Right cardiac atrium (tissue), 5 donors: ENCODE measurements at places on chromosomes 12 and 14. TPM values are rescaled to one million over a fixed set of nuclear protein-coding genes. Genes with fewer than 3 reads are reported as not detected.

DNA sequence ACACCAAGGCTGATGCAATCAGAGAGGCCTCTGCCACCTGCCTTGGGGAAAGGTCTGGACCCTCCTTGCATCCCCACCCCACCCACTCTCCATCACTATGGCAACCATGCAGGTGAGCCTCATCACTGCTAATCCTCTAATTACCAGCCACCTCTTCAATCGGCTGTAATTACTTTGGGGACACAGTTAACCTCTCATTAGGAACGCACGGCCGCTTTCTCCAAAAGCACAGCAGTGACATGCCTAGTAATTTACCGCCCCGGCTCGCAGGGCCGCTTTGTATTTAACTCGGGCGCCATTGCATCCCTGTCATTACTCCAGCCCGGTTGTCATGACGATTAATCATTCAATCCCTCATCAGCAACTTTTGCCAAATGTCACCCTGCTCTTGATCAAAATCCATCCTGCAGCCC lies 36.3 kb upstream of the FAM222A start:
- no peak for DNase-seq

DNA sequence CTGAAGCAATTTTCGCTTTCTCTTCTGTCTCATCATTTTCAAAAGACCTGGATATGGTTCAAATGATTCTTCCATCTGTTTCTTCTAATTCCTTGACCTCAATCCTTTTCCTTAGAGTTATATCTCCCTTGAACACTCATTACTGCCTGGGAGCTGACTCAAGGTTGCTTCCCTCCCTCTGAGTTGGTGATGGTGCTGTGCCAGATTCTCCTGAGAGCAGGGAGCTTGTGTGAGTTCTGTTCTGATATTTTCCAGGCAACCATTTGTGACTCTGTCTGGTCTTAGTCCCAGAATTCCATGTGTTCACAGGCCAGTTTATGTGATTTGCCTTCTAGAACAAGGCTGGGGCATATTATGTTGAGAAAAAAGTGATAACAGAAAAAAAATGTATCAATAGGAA lies 505.1 kb upstream of the SYT1 start:
- no peak for DNase-seq

- DNase-seq, result no peak
Measured at GRCh38 chr14:69626132-69626500, 14.7 kb downstream of the SUSD6 start.

DNA sequence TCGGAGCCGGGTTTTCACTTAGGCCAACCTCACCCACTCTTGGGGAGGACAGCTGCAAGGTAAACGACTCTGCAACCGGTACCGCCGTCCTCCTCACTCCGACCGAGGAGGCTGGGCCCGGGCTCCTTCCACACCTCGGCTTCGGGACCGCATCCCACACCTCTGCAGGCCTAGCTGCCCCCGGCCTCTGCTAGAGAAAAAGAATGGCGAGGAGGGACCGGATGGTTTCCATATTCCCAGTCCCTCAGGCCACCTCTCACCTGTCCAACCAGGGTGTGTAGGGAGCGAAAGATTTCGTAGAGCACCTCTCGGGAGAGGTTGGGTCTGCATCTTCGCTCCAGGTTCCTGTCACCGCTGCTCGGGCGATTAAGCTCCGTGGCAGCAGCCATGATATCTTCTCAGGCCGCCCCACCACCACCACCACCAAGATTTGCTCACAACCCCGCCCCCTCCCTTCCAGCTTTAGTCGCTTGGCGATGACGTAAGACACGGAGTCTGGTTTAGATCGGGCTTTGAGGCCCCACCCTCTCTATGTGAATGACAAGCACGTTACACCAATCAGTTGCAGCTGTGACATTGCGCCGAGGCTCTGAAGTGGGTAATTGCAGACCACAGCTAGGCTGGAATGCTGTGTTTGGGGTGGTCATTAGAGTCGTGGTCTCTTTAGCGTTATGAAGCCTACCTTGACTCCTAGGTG lies at the start of gene MBIP:
TSS of gene MBIP (minus strand) at position 438 of the 697 bp plus-strand sequence. CDS start at position 389, 49 bp downstream.
- DNase-seq, result peak; percentile 90

The CALCOCO1 gene
- total RNA-seq, result 218 TPM

The CCDC175 gene
- not detected for total RNA-seq

The SALL2 gene
- total RNA-seq, result 12.6 TPM
